Pancreas (tissue), 10 donors: ENCODE measurements at places on chromosomes 4 and X. TPM values are rescaled to one million over a fixed set of nuclear protein-coding genes. Genes with fewer than 3 reads are reported as not detected.

- peak; percentile 38 for DNase-seq
These were observed 33.9 kb downstream of the NBDY start for GRCh38 chrX:56762707-56763555.

The NALF2 gene
- total RNA-seq = 0.94 TPM

The NLGN4X gene
- 0.51 TPM for total RNA-seq

The AGTR2 gene
- not detected for total RNA-seq

GRCh38 chr4:158496030-158496741, 25.5 kb upstream of the RXFP1 start:
- DNase-seq = peak; percentile 37

DNA sequence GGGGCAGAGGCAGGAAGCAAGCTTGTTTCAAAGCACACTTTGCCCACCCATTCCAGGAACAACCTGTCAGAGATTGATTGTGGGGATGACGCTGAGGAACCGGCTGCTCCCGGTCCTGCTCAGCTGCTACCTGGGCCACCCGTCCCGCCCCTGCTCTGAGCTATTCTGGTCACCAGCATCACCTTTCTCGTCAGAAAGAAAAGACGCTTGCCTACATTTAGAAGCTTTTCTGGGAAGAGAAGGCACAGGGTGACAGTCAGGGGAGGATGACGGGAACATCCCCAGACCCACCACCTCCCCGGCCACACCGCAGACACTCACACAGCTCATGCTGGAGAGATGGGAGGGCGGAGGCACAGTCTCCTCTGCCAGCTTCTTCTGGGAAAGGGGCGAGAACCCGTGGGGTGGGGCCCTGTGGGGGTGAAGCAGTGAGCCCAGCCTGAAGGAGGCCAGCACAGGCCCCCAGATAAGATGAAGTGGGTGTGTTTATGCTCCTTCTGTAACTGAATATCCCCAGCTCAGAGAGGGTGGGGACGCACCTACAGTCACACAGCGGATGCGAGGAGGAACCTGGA, 81.8 kb downstream of the CPZ start:
- no peak for DNase-seq

GRCh38 chrX:17644001-17644400, 93.3 kb upstream of the SCML1 start:
- DNase-seq = no peak

- DNase-seq = no peak
These were observed 265.9 kb upstream of the GK2 start for GRCh38 chr4:79673898-79674297.

GRCh38 chr4:101177154-101177553, 170.2 kb downstream of the PPP3CA start:
- DNase-seq = no peak

The C1QTNF7 gene
- total RNA-seq = 0.16 TPM

GRCh38 chrX:79336869-79337815, 30.0 kb downstream of the ITM2A start:
- no peak for DNase-seq

- no peak for DNase-seq
These were observed 515.2 kb downstream of the GLUD2 start for GRCh38 chrX:121562616-121563015.

- DNase-seq = no peak
These were observed 8.2 kb downstream of the RTL3 start for GRCh38 chrX:78650906-78651437.

DNA sequence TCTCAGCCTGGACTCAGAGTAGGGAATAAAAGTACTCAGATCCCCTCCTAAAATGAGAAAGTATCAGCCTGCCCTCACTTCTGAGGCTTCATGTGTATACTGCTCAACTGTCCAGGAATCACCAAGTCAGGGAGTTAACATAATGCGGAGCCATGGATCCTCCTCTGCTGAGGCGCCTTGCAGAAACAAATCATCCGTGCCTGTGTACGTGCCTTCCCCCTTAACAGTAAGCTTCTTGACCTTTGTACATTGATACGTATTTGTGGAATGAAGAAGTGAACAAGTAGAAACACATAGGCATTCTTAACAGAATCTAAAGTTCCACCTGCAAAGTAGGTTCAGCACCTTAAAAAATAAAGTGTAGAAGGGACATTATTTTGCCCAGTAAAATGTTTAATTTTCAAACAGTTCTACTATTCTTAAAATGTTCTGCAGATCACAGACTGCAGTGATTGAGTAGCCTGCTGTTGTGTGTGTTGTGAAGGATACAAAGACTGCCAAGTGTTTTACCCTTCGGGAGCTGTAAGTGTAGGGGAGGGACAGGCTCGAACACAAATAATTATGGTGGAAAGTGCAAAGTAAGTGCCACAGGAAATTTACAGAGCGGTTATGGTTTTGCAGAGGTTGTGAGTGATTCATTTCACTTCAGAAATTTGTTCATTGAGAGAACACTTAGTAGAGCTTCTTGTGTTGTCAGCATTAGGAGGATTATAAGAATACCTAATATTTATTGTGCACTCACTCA, 61.9 kb downstream of the ARHGAP10 start:
- DNase-seq = no peak

DNA sequence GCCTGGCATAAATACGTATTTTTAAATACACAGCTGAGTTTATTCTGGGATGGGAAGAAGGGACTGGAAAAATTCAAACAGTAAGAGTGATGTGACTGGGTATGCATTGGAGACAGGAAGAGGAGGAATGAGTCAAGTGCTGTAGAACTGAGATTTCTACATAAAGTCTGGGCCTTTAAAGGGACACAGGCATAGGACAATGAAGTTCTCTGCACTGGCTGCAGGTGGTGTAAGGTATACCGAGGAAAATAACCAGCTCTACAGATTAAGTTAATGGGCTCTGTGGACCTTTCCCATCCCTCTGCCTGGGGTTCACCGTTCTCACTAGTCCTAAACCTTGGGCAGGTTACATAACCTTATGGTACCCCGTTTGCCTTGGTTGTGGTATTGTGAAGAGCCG, 68.7 kb downstream of the DHX15 start:
- no peak for DNase-seq

DNA sequence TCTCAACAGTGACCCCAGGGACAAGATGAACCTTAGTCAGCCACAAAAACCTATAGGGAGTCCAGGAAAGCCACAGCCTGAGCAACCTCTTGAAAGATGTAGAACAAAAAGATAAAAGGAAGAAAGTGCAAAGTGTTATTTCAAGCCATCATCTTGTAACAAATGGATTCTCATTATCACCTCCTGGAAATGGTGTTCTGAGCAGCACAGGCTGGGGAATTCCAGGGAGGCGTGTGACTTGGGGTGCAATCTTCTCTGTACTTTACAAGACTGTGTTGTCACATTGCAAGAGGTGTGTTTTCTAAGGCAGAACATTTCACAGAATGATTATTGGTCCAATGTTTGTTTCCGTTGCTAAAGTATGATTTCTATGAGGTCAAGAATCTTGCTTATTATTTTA, 214.0 kb downstream of the DHRSX start:
- no peak for DNase-seq

GRCh38 chr4:15774020-15774420, 4.1 kb upstream of the CD38 start:
- DNase-seq = no peak

GRCh38 chr4:11746734-11747133, 318.0 kb upstream of the HS3ST1 start:
- DNase-seq = no peak

DNA sequence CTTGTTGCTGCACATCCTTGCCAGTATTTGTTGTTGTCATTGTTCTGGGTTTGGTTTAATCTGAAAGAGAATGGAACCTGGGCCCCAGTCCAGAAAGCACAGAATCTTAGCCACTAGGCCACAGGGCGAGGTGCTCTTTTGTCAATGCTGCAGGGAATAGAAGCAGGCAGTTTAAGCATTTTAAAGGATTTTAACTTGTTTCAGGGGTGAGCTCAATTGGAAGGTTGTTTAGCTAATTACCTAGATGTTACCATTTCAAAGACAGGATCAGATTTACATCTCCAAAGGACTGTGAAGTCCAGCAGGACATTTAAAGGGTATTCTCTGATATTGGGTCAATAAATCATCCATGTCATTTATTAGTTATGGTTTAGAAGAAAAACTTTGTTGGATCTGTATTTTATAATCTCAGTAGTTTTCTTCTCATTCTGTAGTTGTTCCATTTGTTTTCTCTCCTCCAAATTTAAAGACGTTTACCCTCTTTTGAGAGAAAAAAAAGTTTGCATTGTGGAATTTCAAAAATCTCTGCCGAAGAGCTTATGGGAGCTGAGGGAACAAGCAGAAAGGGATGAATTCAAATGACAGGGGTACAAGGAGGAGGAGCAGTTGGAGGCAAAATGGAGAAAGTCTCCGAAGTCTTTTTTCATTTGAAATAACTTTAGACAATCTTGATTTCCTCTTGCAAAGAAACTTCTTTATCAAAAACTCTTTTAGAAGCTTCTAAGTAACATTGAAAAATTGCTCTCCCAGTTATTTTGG, 57.5 kb upstream of the FAM47C start:
- no peak for DNase-seq

The MAGEC2 gene
- not detected for total RNA-seq

GRCh38 chrX:139750390-139750789, 42.4 kb upstream of the MCF2 start:
- no peak for DNase-seq

DNA sequence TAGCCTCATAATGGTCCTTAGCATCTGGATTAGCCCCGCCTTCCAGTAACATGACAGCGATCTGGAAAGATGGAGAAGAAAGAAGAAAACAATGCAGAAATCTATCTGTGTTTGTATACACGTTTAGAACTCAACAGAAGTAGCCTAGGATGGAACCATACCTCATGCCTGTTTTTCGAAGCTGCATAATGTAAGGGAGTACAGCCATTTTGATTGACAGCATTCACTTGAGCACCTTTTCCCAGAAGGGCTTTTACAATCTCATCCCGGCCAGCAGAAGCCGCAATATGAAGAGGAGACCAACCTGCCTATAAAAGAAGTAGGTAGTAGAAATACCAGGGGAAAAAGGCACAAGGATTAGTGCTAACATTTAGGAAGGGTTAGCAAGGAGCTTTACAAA, 3.5 kb downstream of the PSMD10 start:
- DNase-seq = no peak

The BEX1 gene
- 22.9 TPM for total RNA-seq

The ARHGAP4 gene
- 7.7 TPM for total RNA-seq

The PKD2 gene
- 9.7 TPM for total RNA-seq

DNA sequence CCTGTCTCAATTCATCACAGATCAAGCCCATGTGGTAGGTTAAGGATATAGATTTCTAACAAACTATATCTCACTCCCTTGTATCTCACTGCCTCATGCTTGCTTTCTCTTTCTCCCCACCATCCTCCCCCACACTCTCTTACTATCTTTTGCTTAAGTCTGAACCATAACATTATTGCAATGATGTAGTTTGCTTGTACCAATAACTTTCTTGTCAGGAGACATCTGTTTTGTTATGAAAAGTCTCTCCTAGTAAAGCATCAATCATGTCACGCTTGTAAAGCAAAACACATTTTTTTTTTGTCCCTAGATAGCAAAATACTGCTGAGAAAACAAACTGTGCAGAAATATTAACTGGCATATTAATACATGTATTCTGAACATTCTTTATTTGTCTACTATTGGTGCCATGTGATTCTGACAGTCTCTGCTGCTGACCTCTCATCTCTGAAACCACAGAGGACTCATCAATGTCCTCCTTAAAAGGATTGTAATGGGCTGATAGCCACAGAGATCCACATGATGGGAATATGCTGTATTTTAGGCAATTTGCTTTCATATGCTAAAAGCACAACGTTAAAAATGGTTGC, 217.5 kb downstream of the VEGFC start:
- DNase-seq = no peak

GRCh38 chrX:75746891-75747639, 38.0 kb downstream of the MAGEE2 start:
- DNase-seq = peak; percentile 37

- DNase-seq = no peak
These were observed 292.5 kb downstream of the CAMK2D start for GRCh38 chr4:113469023-113469390.

The ATP2B3 gene
- 0.06 TPM for total RNA-seq

The COX7B gene
- total RNA-seq = 83.4 TPM

The CLDN22 gene
- not detected for total RNA-seq

The SASH3 gene
- total RNA-seq = 0.32 TPM

DNA sequence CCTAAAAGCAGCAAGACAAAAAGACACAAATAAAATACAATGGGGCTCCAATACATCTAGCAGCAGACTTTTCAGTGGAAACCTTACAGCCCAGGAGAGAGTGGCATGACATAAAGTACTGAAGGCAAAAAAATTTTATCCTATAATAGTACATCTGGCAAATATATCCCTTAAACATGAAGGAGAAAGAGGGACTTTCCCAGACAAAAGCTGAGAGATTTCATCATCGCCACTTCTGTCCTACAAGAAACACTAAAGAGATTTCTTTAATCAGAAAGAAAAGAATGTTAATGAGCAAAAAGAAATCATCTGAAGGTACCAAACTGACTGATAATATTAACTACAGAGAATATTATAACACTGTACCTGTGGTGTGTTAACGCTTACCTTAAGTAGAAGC, 86.4 kb downstream of the ANKRD17 start:
- no peak for DNase-seq

The MAGEA2B gene
- total RNA-seq = not detected

- DNase-seq = no peak
These were observed 96.5 kb downstream of the HMX1 start for GRCh38 chr4:8775121-8775520.

DNA sequence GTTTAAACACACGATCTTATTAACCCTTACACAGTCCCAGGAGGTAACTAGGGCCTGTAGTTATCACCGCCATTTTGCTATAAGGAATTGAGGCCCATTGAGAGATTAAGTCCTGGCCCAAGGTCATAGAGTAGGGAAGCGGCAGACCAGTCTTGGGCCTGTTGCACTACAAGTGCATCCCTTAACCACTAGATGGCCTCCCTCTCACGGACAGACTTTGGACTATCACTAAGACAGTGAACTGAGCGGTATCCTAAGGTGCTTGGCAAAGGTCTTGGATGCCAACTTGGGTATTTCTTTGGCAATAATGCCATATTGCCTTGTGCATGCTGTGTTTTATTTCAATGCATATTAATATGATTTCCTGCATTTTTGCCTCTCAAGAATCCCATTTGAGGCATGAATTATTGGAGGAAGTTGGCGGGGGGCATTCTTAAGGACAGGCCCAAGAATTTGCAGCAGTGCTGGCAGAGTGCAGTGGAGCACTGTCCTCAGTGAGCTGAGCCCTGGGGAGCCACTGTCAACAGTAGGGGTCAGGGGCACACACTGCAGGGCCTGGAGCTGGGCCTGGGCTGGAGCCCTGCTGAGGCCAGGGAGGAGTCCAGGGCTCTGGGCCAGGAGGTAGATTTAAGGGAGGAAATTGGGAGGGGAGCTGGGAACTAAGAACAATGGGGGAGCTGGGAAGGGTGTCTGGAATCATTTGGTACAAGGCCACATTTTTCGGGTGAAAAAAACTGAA, 147.4 kb downstream of the SMIM20 start:
- no peak for DNase-seq

The CXCL6 gene
- total RNA-seq = 0.82 TPM
